Tibial artery (tissue), 4 donors: ENCODE measurements at places on chromosomes 6 and 20.

DNA sequence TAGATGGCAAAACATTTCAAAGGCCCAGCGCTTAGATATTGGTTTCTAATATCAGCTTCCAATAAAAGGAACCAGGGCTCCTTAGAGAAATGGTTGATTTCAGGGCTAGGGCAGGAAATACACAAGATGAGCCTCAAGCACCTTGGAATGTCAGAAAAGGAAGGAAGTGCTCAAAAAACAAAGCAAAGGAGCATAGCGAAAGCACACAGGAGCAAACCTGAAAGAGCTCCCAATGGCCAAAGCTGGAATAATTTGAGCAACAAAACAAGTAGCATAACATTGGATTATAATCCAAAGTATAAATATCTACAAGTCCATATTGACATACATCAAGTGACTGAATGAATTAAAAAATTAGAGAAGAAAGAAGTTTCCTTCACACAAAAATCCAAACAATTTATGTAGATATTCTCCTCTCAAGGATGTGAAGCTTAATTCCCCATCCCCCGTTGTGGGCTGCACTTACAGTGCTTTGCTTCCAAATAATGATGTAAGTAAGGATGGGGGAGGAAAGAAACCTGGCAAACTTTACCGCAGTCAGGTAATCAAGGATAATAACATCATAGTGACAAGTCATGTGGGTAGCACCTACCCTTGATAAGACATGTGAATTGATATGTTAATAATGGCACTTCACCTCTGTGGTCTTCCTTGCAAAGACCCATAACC, 132.9 kb upstream of the DST start:
- H3K36me3 ChIP-seq, result no peaks in the 10 kb centered on the region
- no peaks in the 10 kb centered on the region for H3K27me3 ChIP-seq
- DNase-seq, result no peak
- no peaks in the 10 kb centered on the region for H3K4me1 ChIP-seq
- no peak overlapping the region for H3K27ac ChIP-seq
- H3K4me3 ChIP-seq, result no peak overlapping the region

DNA sequence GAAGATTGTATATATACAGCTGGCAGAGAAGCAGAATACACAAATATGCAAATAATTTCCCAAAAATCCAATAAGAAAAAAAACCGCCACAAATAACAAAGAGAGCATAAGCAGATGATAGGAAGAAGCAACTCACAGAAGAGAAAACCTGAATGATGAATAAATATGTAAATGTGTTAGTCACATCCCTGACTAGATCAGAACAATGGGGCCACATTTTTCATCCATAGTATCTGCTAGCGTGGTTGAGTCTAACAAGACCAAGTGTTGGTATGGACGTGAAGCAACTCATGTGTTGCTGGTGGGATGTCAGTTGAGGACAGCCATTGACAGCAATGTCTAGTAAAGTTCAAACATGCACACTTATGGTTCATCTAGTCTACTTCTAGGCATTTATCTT, 3.9 kb upstream of the SLC22A3 start:
- no peak overlapping the region for H3K27ac ChIP-seq
- H3K4me1 ChIP-seq, result no peaks in the 10 kb centered on the region
- no peak for DNase-seq
- no peaks in the 10 kb centered on the region for H3K27me3 ChIP-seq
- H3K4me3 ChIP-seq, result no peak overlapping the region
- H3K36me3 ChIP-seq, result no peaks in the 10 kb centered on the region

- H3K4me3 ChIP-seq, result no peak overlapping the region
Measured at GRCh38 chr6:44656691-44657090, 269.2 kb downstream of the CDC5L start.

GRCh38 chr6:11795403-11795802, 16.8 kb upstream of the ADTRP start:
- no peak overlapping the region for H3K4me3 ChIP-seq
- no peak for DNase-seq
- H3K36me3 ChIP-seq, result no peaks in the 10 kb centered on the region
- peak overlapping the region; percentile 57 for H3K27ac ChIP-seq
- H3K4me1 ChIP-seq, result no peaks in the 10 kb centered on the region

DNA sequence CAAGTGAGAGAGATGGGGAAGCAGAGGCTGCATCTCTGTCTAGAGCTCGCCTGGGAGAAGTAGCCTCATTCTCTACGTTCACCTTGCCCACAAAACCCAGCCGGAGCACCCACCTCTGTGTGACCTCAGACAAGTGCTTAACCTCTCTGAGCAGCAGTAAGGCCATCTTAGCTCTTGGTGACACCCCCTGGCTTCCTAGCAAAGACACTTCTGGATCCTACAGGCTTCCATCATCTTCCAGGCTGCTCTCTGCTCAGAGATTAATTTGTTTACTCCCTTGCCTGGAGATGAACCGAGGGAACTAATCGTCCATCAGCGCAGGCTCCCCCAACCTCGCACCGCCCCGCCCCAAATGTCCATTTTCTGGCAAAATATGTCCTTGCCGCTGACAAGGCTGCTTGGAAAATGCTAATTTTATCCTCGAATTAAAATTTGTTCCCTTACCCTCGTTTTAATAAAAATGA, 24.0 kb upstream of the CTNNBL1 start:
- no peak overlapping the region for H3K27ac ChIP-seq
- H3K4me1 ChIP-seq, result no peaks in the 10 kb centered on the region
- no peak overlapping the region for H3K4me3 ChIP-seq
- H3K36me3 ChIP-seq, result no peaks in the 10 kb centered on the region

- H3K27ac ChIP-seq, result no peak overlapping the region
- H3K27me3 ChIP-seq, result no peaks in the 10 kb centered on the region
- DNase-seq, result peak; percentile 81
- peaks cover 22% of the 10 kb centered on the region for H3K36me3 ChIP-seq
- no peaks in the 10 kb centered on the region for H3K4me1 ChIP-seq
- no peak overlapping the region for H3K4me3 ChIP-seq
Measured at GRCh38 chr20:45322952-45323383, 14.9 kb upstream of the MATN4 start.

- H3K36me3 ChIP-seq, result no peaks in the 10 kb centered on the region
- H3K27ac ChIP-seq, result no peak overlapping the region
- H3K4me1 ChIP-seq, result no peaks in the 10 kb centered on the region
- H3K4me3 ChIP-seq, result no peak overlapping the region
Measured at GRCh38 chr6:50716899-50717509, 3.7 kb downstream of the TFAP2D start.

GRCh38 chr20:46089417-46090388, at the start of gene NCOA5:
TSS of gene NCOA5 (minus strand) at chr20:46089962. CDS start at chr20:46079424, 10,538 bp downstream.
- peak; percentile 98 for DNase-seq
- no peaks in the 10 kb centered on the region for H3K27me3 ChIP-seq
- peaks cover 46% of the 10 kb centered on the region for H3K4me1 ChIP-seq
- peak within 1 kb of the TSS; percentile 97 for H3K27ac ChIP-seq

GRCh38 chr20:2221921-2222320, 73.9 kb upstream of the TGM3 start:
- no peaks in the 10 kb centered on the region for H3K27me3 ChIP-seq
- H3K4me3 ChIP-seq, result no peak overlapping the region
- no peaks in the 10 kb centered on the region for H3K36me3 ChIP-seq
- no peaks in the 10 kb centered on the region for H3K4me1 ChIP-seq

- no peak overlapping the region for H3K27ac ChIP-seq
- H3K4me1 ChIP-seq, result no peaks in the 10 kb centered on the region
- H3K4me3 ChIP-seq, result no peak overlapping the region
- no peaks in the 10 kb centered on the region for H3K36me3 ChIP-seq
- no peak for DNase-seq
Measured at GRCh38 chr20:55283889-55284288, 721.4 kb downstream of the CBLN4 start.

DNA sequence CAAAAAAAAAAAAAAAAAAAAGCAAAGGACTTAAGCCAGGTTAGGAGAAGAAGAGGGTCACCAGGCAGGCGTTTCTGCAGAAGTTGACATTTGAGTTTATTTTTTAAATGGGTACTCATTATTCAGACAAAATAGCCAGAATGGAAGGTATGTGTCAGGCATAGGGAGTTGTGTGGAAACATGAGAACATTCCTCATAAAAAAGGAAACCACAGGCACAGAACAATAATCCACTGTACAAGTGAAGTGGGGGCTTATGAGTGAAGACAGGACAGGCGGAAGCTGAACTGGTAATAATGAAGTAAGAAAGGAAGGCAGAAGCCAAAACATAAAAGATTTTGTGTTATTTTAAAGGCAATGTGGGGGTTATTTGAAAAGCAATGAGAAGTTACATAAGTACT, 104.6 kb downstream of the EPB41L2 start:
- no peaks in the 10 kb centered on the region for H3K36me3 ChIP-seq
- no peaks in the 10 kb centered on the region for H3K4me1 ChIP-seq
- no peak overlapping the region for H3K4me3 ChIP-seq
- no peak for DNase-seq

DNA sequence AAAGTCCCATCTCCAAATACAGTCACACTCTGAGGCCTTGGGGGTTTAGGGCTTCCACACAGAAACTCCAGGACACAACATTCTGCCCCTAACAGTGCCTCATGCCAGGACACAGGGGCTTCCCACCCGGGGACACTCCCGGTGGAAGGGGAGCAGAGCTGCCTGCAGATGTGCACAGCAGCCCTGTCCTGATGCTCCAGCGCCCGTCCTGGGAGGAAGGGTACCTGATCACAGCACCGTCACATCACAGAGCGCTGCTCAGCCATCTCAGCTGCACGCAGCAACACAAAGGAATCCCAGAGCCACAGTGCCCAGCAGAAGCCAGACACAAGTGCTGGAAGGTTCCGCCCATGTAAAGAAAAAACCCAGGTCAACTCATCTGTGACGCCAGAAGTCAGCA, 156.7 kb downstream of the TAF4 start:
- no peaks in the 10 kb centered on the region for H3K27me3 ChIP-seq
- H3K4me1 ChIP-seq, result no peaks in the 10 kb centered on the region
- no peak overlapping the region for H3K4me3 ChIP-seq

DNA sequence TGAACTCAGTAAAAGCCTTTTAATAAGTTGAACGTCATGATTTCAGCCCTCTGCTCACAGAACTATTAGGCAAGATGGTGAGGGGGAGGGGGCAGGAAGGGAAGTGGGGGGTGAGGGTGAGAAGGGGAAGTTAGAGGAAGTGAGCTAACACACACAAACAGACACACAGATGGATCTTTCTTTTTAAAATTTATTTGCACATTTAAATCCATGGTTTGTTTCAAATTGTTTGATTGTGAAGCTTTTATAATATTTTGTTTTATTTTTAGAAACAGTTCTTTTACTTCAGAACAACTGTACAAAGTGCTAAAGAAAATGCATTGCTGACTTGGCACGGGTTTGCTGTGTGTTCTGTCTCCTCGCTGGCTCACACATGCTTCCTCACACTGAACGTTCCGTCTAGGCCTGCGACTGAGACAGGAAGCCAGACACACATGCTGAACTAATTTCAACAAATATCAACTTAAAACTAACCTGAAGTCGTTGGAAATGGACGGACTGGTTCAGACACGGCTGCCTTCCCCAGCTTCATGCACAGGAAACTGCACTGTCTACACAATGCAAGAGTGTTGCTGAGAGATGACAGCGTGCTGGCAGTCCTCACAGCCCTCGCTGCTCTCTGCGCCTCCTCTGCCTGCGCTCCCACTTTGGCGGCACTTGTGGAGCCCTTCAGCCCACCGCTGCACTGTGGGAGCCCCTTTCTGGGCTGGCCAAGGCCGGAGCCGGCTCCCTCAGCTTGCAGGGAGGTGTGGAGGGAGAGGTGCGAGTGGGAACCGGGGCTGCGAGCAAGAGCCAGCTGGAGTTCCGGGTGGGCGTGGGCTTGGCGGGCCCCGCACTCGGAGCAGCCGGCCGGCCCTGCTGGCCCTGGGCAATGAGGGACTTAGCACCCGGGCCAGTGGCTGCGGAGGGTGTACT, 8.1 kb upstream of the ZBP1 start:
- H3K36me3 ChIP-seq, result no peaks in the 10 kb centered on the region
- peak; percentile 68 for DNase-seq
- peak overlapping the region; percentile 45 for H3K27ac ChIP-seq
- no peaks in the 10 kb centered on the region for H3K4me1 ChIP-seq

DNA sequence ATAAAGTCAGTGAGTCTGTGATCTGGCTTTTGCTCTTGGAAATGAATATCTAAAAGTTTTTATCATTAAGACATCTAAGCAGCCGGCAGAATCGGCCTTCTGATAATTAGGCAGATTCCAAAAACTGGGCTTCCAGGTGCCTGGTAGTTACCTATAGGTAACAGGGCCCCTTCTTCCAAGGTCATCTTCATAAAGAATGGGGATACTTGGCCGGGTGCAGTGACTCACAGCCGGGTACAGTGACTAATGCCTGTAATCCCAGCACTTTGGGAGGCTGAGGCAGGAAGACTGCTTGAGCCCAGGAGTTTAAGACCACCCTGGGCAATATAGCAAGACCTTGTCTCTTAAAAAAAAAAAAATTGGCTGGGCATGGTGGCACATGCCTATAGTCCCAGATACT, 12.9 kb upstream of the RBL1 start:
- no peak overlapping the region for H3K27ac ChIP-seq
- H3K4me3 ChIP-seq, result no peak overlapping the region
- DNase-seq, result no peak
- no peaks in the 10 kb centered on the region for H3K4me1 ChIP-seq

GRCh38 chr20:53578492-53579222, 15.0 kb downstream of the ZNF217 start:
- peak overlapping the region; percentile 18 for H3K4me3 ChIP-seq
- H3K27me3 ChIP-seq, result no peaks in the 10 kb centered on the region

GRCh38 chr6:116840091-116840490, 11.2 kb upstream of the GPRC6A start:
- H3K36me3 ChIP-seq, result no peaks in the 10 kb centered on the region
- H3K27me3 ChIP-seq, result no peaks in the 10 kb centered on the region
- H3K27ac ChIP-seq, result no peak overlapping the region
- no peaks in the 10 kb centered on the region for H3K4me1 ChIP-seq
- DNase-seq, result no peak
- H3K4me3 ChIP-seq, result no peak overlapping the region

DNA sequence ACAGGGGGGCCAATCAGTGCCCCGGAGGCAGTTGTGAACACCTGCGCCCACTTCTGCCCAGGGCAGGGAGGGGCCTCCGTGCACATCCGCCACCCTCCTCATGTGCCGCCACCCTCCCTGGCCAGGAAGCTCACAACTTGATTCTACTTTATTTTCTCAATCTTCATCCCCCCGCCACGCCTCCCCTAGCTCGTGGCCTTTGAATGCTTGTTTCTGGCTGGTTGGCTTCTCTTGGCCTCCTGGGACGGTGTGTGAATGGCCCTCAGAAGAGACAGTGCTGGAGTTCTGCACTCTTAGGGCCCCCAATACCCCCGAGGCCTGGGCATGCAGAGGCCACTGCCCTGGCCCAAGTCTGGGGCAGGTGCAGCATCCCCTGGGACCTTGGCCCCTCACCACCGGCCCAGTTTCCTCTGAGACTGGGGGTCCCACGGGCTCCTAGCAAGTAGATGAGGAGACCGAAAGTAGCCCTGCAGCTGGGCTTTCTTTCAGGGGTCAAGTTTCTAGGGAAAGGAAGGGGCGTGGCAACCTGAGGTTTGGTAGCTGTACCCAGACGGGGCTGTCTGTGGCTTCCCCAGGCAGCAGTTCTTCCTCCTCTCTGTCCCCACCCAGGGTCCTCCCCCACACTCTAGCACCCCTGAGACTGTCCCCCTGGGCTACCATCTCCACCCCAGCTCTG, 1.3 kb downstream of the RGS19 start:
- H3K27me3 ChIP-seq, result no peaks in the 10 kb centered on the region
- H3K4me1 ChIP-seq, result peaks cover 41% of the 10 kb centered on the region

GRCh38 chr6:84093441-84094435, 60.2 kb downstream of the MRAP2 start:
- peaks cover 6% of the 10 kb centered on the region for H3K4me1 ChIP-seq
- no peaks in the 10 kb centered on the region for H3K36me3 ChIP-seq
- DNase-seq, result no peak
- H3K4me3 ChIP-seq, result no peak overlapping the region
- no peaks in the 10 kb centered on the region for H3K27me3 ChIP-seq
- peak overlapping the region; percentile 19 for H3K27ac ChIP-seq

- H3K4me1 ChIP-seq, result no peaks in the 10 kb centered on the region
- DNase-seq, result peak; percentile 37
- H3K27me3 ChIP-seq, result no peaks in the 10 kb centered on the region
- H3K27ac ChIP-seq, result peak overlapping the region; percentile 81
Measured at GRCh38 chr6:130020073-130020906, 1.9 kb downstream of the L3MBTL3 start.
